CD14-positive monocyte (primary cell): ENCODE measurements at places on chromosomes 2 and 18. TPM values are rescaled to one million over a fixed set of nuclear protein-coding genes. Genes with fewer than 3 reads are reported as not detected.

- H3K4me1 ChIP-seq = no peaks in the 10 kb centered on the region
- H3K27ac ChIP-seq = no peak overlapping the region
- no peak overlapping the region for H3K4me3 ChIP-seq
- DNase-seq = no peak
Observed at GRCh38 chr2:205878999-205879762, 196.9 kb downstream of the NRP2 start.

DNA sequence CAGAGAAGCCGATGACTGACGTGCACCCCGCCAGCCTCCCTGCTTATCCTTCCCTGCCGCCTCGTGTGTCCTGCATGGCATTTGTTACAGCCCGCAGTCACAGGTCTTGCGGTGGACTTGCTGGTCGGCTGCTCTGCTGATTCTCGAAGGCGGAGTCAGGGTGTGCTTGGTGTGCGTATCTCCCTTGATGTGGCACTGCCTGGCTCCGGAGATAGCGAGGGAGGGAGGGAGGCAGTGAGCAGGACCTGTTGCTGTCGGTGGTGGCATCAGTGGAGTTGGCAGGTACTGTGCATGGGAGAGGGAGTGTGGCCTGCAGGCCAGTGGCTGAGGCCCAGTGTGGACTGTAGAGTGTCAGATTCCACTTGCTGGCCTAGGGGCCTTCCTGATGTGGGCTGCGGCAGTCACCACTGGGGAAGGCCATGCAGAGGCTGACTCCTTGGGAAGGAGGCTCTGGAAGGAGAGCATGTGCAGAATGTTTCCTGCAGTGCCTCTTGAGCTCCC is 198.9 kb downstream of the AGAP1 start:
- no peaks in the 10 kb centered on the region for H3K27me3 ChIP-seq
- H3K27ac ChIP-seq = no peak overlapping the region
- H3K36me3 ChIP-seq = no peaks in the 10 kb centered on the region
- no peak for DNase-seq
- no peak overlapping the region for H3K4me3 ChIP-seq
- H3K4me1 ChIP-seq = no peaks in the 10 kb centered on the region

DNA sequence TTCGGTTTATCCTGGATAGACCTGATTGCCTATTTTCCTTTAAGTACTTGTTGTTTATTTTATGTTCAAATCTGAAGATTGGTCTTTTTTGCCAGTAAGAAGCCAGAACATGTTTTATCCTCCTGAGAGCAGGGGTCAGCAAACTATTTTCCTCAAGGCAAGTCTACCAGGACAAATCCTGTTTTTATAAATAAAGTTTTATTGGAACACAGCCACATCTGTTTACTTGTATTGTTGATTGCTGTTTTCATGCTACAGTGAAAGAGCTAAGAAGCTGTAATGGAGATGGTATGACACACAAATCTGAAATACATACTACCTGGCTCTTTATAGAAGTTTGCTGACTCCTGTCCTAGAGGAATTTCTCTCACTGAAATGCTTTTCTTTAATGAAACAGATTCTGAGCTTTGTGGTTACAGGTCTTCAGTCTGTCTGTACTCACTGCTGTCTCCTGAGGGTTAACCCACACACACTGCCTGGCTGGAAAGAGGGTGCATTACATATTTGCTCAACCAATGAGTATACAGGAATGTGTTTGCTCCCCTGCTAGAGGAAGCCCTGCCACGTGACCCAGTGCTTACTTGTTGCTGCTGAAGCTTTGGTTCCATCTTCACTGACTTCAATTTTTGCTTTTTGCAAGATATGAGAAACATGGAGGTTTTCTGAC is 22.6 kb downstream of the MRPL44 start:
- H3K4me1 ChIP-seq = no peaks in the 10 kb centered on the region
- no peaks in the 10 kb centered on the region for H3K27me3 ChIP-seq
- no peak overlapping the region for H3K4me3 ChIP-seq
- H3K36me3 ChIP-seq = no peaks in the 10 kb centered on the region
- no peak for DNase-seq

DNA sequence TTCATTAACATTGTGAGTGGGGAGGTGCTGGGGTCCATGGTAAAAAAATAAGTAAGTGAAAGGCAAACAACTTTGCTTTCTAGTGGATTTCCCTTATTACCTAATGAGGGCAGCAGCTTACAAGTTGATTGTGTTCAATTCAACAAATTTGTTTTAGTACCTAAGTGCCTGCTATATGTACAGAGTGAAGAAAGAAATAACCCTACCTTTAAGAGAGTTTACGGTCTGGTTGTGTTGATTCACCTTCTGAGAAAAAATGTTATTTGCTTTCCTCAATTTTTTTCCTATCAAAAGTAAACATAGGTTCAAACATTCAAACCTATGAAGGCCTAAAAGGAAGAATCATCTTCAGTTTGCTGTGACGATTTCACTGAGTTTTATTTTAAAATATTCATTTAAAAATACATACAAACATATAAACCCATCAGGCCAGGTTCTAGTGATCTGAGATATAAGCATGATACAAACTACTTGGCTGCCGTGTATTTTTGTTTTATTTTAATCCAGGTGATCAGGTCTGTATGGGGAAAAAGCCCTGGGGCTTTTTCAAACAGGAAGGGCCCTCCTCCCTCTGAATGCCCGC is 1.5 kb upstream of the SPTBN1 start:
- no peaks in the 10 kb centered on the region for H3K36me3 ChIP-seq
- DNase-seq = no peak
- peaks cover 22% of the 10 kb centered on the region for H3K4me1 ChIP-seq
- no peak overlapping the region for H3K4me3 ChIP-seq
- H3K27ac ChIP-seq = no peak overlapping the region

GRCh38 chr2:18066894-18067293 is 188.4 kb downstream of the KCNS3 start:
- no peaks in the 10 kb centered on the region for H3K27me3 ChIP-seq
- DNase-seq = no peak
- H3K4me3 ChIP-seq = no peak overlapping the region
- H3K36me3 ChIP-seq = no peaks in the 10 kb centered on the region
- no peaks in the 10 kb centered on the region for H3K4me1 ChIP-seq
- H3K27ac ChIP-seq = no peak overlapping the region

- H3K4me1 ChIP-seq = no peaks in the 10 kb centered on the region
- no peaks in the 10 kb centered on the region for H3K27me3 ChIP-seq
- no peak overlapping the region for H3K4me3 ChIP-seq
- H3K36me3 ChIP-seq = no peaks in the 10 kb centered on the region
Observed at GRCh38 chr2:17208511-17208910, 309.7 kb downstream of the RAD51AP2 start.

DNA sequence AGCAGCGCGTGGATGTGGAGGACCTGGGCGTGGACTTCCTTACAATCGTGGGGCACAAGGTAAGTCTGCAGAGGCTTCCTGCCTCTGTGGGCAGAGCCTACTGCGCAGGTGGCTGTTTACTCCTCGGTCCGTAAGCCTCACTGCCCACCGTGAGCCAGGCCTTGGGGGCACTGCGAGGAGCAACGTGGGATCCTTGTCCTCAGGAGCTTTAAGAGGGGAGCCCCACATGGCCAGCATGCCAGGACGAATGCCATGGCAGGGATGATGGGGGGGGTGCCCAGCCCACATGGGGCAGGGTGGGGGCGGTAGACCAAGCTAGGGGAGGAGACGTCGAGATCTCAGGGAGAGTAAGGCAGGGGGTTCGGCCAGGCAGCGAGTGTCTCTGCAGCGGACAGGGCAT is 18.0 kb upstream of the ESPNL start:
- peaks cover 35% of the 10 kb centered on the region for H3K36me3 ChIP-seq
- no peak for DNase-seq
- H3K4me3 ChIP-seq = no peak overlapping the region
- peaks cover 6% of the 10 kb centered on the region for H3K4me1 ChIP-seq

- H3K4me1 ChIP-seq = peaks cover 13% of the 10 kb centered on the region
- no peak for DNase-seq
- peaks cover 18% of the 10 kb centered on the region for H3K27me3 ChIP-seq
- H3K27ac ChIP-seq = no peak overlapping the region
- H3K4me3 ChIP-seq = no peak overlapping the region
Observed at GRCh38 chr2:238322001-238322411, 1.7 kb downstream of the TRAF3IP1 start.

DNA sequence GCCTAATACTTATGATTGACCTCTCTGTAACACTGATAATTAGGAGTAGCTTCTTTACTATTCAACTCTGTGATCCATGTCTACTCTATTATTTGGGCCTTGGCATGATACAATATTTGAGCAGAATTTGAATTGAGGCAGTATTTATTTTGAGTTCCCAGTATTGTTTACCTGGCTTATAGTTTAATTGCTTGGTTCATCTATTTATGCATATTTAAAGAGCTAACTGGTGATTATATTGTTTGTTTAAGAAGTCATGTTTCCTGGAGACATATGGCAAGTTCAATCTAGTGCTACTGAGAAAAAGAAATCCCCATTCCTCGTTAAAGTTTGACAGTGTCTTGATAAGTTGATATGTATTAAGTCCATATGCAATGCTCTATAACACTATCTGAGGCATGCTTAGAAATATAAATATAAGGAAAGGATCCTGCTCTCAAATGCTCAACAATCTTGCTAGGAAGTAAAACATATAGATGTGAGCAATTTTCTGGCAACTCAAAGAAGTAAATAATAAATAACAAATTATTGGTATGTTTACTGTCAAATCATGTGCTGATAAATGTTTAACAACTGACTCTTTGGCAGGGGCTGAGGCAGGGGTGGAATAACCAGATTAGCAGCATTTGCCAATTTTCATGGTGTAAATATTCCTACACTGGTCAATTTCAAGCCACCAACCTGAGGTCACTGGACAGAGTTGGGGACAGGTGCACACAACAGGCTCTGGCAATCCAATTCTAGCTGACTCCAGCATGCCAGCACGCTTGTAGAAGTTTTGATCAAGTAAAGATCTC is 430.2 kb upstream of the PIK3C3 start:
- no peak overlapping the region for H3K4me3 ChIP-seq
- no peaks in the 10 kb centered on the region for H3K36me3 ChIP-seq
- no peak for DNase-seq

- no peaks in the 10 kb centered on the region for H3K36me3 ChIP-seq
- no peak overlapping the region for H3K4me3 ChIP-seq
- H3K27ac ChIP-seq = no peak overlapping the region
- H3K4me1 ChIP-seq = no peaks in the 10 kb centered on the region
Observed at GRCh38 chr2:35963357-35963756, 392.2 kb upstream of the CRIM1 start.

DNA sequence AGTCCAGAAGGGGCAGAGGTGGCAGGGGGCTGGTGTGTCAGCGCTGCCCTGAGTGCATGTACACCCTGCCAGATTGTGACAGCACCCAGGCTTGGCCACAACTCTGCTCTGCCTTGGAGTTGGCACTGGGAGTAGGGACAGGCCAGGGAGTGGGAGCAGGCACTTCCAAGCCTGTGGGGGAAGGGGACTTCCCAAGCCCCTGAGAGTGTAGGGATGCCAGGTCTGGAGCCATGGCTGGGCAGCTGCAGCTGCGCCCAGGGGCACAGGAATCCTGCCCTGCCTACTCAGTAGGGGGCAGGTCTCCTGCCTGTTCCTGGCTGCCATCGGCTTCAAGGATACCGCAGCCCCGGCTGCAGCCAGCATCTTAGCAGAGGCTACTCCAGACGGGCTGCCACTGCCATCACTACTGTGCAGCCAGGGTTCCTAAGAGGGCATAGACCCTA is 109.4 kb downstream of the CALCRL start:
- no peaks in the 10 kb centered on the region for H3K27me3 ChIP-seq
- DNase-seq = no peak
- no peak overlapping the region for H3K27ac ChIP-seq
- H3K4me3 ChIP-seq = no peak overlapping the region
- no peaks in the 10 kb centered on the region for H3K36me3 ChIP-seq

DNA sequence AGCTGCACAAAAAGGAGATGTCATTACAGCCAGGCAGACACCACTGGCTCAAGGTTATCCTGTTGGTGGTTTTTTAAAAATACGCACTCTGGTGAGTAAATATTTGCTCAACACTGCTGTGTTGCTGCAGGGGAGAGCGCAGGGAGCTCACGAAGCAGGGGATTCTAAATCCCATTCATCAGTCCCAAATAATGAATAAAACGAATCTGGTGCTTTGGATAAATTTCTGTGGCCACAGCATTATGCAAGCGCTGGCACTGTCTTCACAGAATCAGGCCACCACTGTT is 256.2 kb downstream of the HDAC4 start:
- no peak overlapping the region for H3K4me3 ChIP-seq
- H3K27me3 ChIP-seq = no peaks in the 10 kb centered on the region

- H3K4me1 ChIP-seq = no peaks in the 10 kb centered on the region
- no peak for DNase-seq
- H3K4me3 ChIP-seq = no peak overlapping the region
- no peaks in the 10 kb centered on the region for H3K27me3 ChIP-seq
- H3K36me3 ChIP-seq = no peaks in the 10 kb centered on the region
Observed at GRCh38 chr2:181036848-181037603, 56.6 kb downstream of the UBE2E3 start.

DNA sequence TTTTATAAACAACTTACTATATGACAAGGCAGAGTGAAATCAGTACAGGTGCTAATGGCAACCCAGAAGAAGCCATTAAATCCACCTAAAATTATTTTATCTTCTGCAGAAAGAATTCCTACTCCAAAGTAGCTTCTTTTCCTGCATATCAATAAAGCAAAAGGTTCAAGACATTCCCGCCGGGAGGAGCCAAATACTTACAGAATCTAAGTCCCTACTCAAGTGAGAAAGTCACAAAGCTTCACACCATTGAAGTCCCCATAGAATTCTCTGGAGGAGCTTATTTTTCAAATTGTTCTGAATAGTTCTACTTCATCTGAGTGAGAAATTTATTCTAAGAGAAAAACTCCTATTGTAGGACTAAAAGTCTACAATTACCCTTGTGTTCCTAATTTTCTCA is 233.7 kb upstream of the HNRNPA3 start:
- no peak for DNase-seq
- no peaks in the 10 kb centered on the region for H3K36me3 ChIP-seq
- no peak overlapping the region for H3K27ac ChIP-seq
- no peaks in the 10 kb centered on the region for H3K4me1 ChIP-seq
- H3K27me3 ChIP-seq = no peaks in the 10 kb centered on the region
- H3K4me3 ChIP-seq = no peak overlapping the region

DNA sequence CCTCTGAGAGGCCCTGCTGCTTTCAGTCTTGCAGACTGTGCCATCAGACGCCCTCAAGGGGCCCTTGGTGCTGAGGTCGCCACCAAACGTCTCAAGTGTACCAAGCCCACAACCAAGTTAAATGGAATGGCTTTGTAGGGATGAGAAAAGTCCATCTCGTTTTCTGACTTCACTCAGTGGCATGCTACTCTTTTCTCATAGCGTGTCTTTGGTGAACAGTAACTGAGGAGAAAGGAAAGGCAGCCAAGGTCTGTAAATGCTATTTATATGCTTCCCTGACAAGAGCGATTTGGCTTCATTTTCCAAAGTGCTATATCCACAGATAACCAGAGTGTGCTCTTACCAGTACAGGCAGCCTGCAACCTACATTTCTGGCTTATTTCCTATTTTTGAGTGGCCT is 123.0 kb downstream of the MTX2 start:
- no peaks in the 10 kb centered on the region for H3K4me1 ChIP-seq
- H3K4me3 ChIP-seq = no peak overlapping the region
- DNase-seq = no peak
- H3K27ac ChIP-seq = no peak overlapping the region

GRCh38 chr18:36580874-36581750 is 247.7 kb downstream of the TPGS2 start:
- no peaks in the 10 kb centered on the region for H3K4me1 ChIP-seq
- no peak for DNase-seq
- H3K27ac ChIP-seq = no peak overlapping the region
- no peaks in the 10 kb centered on the region for H3K27me3 ChIP-seq
- no peak overlapping the region for H3K4me3 ChIP-seq

The PROM2 gene
- not detected for polyA plus RNA-seq

The CREB1 gene
- polyA plus RNA-seq = 55.2 TPM

The TNS1 gene
- polyA plus RNA-seq = 1.6 TPM

The EFEMP1 gene
- not detected for polyA plus RNA-seq

The ATP6V1C2 gene
- not detected for polyA plus RNA-seq

The ADI1 gene
- 22.6 and 30.5 TPM in 2 replicates for polyA plus RNA-seq

The CD207 gene
- not detected for polyA plus RNA-seq

The ACOXL gene
- 0.35 TPM for polyA plus RNA-seq

The EFHD1 gene
- not detected for polyA plus RNA-seq

The SLC5A7 gene
- polyA plus RNA-seq = not detected
